ENCODE measurements at places on chromosomes 13 and 19.

GRCh38 chr19:18070181-18070580, 16.6 kb downstream of the IL12RB1 start:
- no peak for DNase-seq

GRCh38 chr13:24251525-24251924, 57.9 kb upstream of the C1QTNF9 start:
- no peak for DNase-seq

GRCh38 chr19:52664461-52664860, 26.3 kb upstream of the ZNF83 start:
- DNase-seq = no peak

DNA sequence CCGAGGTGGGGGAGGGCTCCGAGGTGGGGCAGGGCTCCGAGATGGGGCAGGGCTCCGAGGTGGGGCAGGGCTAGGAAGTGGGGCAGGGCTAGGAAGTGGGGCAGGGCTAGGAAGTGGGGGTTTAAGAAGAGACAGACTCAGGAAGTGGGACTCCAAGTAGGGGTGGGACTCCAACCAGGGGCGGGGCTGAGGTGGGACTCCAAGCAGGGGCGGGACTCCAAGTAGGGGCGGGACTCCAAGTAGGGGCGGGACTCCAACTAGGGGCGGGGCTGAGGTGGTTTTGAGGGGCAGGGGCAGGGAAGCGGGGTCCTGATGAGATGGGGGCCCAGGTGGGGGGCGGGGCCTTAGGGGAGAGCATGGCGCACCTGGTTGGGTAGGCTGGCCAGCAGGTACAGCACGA, 13.6 kb downstream of the CFD start:
- DNase-seq = no peak

DNA sequence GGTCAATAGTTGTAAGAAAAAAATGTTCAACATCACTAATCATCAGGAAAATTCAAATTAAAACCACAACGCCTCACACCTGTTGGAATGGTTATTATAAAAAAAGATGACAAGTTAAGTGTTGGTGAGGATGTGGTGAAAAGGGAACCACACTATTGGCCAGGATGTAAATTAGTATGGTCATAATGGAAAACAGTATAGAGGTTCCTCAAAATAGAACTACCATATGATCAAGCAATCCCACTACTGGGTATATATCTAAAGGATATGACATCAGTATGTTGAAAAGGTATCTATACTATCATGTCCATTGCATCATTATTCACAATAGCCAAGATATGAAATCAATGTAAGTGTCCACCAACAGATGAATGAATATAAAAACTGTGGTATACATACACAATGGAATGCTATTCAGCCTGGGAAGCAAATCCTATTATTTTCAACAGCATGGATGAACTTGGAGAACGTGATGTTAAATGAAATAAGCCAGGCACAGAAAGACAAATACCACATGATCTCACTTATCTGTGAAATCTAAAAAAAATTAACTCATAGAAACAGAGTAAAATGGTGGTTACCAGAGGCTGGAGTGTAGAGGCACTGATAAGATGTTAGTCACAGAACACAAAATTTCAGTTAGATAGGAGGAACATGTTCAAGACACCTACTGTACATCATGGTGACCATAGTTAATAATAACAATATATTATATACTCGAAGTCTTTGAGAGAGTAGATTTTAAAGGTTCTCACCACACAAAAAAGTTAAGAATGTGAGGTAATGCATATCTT, 56.6 kb downstream of the TBC1D4 start:
- DNase-seq = no peak

- no peak for DNase-seq
These were observed 570.5 kb downstream of the SLITRK6 start for GRCh38 chr13:85228692-85229091.

DNA sequence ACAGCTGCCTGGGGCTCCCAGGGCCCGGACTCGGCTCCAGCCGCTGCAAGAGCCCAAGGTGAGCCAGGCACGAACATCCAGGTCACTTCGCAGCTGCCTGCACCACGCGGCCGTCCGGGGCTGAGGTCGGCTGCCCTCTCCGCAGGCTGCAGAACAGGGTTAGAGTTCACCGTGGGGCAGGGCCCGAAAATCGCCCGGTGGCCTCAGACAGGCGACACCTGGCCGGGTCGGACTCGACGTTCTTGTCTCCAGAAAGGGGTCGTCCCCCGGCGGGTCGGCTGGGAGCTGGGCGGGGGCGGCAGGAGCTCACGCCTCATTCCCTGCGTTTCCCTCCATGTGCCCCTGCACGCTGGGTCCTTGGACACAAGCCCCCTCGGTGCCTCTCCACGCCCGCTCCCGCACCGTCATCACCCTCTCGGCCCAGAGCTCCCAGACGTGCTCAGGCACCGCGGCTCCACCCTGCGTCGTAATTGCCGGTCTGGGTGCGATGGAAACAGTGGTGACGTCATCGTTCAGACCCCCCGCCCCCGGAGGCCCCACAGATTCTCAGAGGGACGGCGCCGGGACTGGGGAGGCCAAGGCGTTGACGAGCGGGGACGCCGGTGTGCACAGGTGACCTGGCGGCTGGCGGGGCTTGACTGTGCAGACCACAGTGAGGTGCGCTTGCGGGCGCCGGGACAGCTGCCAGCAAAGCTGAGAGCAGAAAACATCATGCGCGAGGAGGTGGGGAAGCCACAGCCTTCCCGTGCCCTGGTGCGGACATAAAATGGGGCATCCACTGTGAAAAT, 4.0 kb upstream of the GRIN3B start:
- no peak for DNase-seq

DNA sequence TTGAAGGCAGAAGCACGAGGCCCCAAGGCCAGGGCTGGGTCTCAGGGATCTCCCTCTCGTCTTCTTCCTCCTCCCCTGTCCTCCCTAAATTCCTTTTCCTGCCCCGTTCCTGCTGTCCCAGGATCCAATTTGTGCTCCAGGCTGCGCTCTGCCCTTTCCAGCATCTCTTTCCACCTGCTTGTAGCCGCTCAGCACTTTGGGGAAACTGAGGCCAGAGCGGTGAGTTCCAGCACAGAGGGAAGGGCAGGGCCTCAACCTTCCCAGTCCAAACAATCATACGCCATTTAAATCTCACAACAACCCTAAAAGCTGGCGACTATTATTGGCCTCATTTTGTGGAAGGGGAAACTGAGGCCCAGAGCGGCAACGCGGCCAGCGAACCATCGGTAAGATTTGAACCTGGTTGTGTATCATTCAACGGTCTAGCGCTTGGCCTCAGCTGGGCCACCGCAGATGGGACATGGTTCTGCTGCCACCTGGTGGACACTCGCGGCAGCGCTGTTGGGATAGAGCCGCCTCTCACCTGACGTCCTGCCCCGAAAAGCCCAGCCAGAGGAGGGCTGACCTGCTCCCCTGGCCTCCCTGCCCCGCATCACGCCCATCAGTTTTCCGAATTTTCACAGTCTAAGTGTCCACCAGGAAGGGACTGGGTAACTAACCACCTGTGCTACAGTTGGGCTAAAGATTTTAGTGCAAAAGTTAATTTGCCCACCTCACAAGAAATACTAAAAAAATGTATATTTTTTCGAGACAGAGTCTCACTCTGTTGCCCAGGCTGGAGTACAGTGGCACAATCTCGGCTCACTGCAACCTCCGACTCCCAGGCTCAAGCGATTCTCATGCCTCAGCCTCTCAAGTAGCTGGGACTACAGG, 4.2 kb upstream of the RPL18A start:
- peak; percentile 14 for DNase-seq

GRCh38 chr13:51746802-51747201, 57.2 kb downstream of the DHRS12 start:
- no peak for DNase-seq

DNA sequence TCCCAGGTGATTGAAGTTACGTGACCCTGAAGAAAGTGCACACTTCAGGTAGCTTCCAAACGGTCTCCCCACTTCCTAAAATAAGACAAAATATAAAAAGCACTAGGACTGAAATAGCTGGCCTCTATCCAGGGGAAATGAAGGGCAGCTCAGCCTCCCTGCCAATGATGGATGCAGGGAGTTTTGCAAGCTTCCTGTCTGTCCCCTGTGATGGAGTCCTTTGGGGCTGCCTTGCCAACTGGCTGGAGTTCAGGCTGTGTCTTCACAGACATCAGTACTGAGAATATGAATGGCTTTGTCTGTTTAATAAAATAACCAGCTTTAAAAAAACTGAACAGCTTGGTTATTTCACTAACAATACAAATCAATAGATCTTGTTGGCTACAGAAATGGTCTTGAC, 101.4 kb upstream of the GPR12 start:
- DNase-seq = no peak

- DNase-seq = no peak
These were observed 316.4 kb downstream of the GPC5 start for GRCh38 chr13:91714855-91715254.

DNA sequence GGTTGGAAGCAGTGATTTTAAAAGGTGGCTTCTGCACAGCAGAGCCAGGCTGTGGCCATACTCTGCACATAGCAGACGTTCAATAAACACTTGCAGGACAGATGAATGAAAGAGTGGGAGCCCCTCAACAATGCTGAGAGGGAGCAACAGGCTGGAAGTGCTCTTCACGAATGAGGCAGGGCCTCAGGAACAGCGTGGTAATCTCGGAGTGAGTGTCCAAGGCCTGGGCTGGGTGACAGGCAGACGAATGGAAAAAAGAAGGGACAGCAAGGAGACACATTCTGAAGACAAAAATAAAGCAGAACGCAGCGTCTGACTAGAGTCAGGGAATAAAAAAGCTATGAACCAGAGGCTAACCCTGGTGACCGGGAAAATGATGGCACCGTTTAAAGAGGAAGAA, 11.1 kb downstream of the GJA3 start:
- no peak for DNase-seq

DNA sequence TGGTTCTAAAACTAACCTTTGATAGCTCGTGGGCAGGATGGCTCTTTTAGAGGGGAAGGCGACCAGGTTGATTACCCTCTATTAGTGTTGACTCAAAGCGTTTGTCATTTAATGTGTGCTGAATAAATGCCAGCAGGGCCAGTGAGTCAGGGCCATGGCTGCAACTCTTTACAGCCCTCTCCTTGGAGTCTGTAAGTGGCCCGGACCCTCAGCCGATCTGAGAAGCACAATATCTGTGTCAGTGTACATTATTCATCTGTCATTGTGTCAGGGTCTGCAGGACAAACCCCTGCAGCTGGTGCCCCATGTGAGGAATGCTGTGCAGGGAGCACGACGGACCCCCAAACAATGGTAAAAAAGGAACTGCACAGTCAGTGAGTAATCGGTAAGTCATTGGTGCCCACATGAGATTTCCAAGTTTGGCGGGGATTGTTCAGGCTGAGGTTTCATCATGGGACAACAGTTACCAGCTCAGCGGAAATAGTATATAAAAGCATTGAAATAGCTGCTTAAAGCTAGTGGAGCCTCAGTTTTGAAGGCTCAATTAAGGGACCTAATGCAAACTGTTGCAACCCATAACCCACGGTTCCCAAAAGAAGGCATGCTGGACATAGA, 139.1 kb downstream of the ZNF675 start:
- no peak for DNase-seq

GRCh38 chr13:62846302-62846701, 1430.7 kb upstream of the PCDH20 start:
- no peak for DNase-seq

DNA sequence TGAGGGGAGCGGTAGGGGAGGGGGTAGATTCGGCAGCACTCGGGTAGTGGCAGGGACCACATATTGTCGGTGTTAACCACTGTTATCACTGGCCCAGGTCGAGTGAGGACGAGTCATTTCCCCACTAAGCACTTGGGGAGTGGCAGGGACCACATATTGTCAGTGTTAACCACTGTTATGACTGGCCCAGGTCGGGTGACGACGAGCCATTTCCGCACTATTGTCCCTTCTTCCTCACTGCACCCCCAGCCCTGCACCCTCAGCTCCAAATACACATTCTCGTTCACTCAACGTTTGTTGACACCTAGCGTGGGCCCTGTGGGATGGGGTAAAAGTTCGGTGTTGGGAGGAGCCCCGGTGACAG, 467 bp upstream of the CLN5 start:
- no peak for DNase-seq

- DNase-seq = no peak
These were observed 33.2 kb upstream of the RXFP2 start for GRCh38 chr13:31706105-31706504.

DNA sequence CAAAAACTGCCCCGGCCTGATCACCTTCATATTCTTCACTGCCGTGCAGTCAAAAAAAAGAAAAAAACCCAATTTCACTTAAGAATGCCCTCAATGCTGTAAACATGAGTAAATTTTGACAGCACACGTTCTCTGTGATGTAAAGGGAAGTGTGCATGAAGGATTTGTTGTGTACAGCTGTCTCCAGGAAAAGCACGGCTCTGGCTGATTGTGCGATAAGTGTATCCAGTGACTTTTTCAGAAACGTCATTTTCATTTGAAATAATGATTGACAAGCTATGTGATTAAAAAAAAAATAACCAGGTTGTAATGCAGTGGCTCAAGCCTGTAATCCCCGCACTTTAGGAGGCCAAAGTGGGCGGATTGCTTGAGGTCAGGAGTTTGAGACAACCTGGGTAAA, 39.6 kb downstream of the ANKRD10 start:
- DNase-seq = no peak

GRCh38 chr19:17726136-17726741, 7.0 kb downstream of the MAP1S start:
- DNase-seq = no peak

DNA sequence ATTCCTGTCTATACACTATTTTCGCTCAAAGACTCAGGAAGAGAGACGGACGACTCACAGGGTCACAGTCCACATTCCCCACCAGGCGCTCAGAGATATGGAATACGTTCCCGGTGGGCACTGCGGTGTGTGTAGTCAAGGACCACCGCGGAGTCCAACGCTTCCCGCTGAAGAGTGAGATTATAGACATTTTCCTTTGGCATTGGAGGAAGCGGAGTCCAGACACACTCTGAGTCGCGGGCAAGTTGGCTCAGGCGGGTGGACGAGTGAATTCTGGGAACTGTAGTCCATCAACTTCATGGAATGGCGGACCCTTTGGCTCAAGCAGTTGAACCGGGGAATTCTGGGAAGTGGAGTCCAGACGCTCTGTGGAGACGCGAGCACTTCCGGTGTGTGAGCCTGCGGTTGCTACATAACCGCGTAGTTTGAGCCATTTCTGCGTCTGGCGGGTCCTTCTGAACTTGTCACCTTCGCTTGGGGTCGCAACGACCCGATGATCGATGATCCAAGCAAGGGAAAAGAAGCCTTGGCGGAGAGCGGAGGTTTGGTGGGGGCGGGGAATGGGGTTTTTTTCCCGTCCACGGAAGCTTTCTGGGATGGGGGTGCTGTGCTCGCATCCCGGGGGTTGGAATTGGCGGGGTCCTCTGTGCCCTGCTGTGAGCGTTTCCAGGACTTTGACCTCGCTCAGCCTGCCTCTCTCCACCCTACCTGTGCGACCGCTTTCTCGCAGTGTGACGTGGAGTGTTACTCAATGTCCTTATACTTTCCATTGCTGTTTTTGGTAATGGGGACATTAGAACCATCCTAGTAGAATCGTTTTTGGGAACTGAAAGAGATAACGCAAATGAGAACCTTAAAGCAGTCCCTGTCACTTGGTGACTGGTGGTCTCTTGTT, at the start of gene ZNF230:
Gene ZNF230, plus strand, starts transcription at position 392 of the 895 bp plus-strand sequence. CDS start 4,122 bp downstream, outside the sequence.
- peak; percentile 51 for DNase-seq

GRCh38 chr13:109145631-109146030, 516.2 kb downstream of the MYO16 start:
- no peak for DNase-seq

- no peak for DNase-seq
These were observed 179.1 kb upstream of the MIR17HG start for GRCh38 chr13:91168386-91168711.

All from NCI-H2081 treated with DMSO at 0.1 percent for 48 hours (cell line).